ENCODE measurements at places on chromosomes 2 and 18.

- DNase-seq: no peak
These were observed 111.2 kb downstream of the TPGS2 start for GRCh38 chr18:36717422-36718110.

- no peak for DNase-seq
These were observed 99.7 kb downstream of the THNSL2 start for GRCh38 chr2:88269836-88270235.

DNA sequence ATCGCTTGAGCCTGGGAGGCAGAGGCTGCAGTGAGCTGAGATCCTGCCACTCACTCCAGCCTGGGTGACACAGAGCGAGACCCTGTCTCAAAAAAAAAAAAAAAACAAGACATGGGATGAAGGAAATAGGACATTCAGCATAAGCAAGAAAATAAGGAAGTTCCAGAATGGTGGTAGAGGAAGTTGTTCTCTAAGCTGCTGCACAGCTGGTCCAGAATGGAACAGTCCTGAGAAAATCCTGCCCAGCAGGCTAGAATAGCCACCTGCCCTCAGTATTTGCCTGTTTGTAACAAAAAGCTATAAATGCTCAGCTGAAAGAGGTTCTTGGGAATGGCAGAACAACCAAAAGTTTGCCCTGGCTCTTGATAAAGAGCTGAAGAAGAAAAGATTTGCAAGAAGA lies 11.1 kb upstream of the MAPRE3 start:
- DNase-seq: no peak

DNA sequence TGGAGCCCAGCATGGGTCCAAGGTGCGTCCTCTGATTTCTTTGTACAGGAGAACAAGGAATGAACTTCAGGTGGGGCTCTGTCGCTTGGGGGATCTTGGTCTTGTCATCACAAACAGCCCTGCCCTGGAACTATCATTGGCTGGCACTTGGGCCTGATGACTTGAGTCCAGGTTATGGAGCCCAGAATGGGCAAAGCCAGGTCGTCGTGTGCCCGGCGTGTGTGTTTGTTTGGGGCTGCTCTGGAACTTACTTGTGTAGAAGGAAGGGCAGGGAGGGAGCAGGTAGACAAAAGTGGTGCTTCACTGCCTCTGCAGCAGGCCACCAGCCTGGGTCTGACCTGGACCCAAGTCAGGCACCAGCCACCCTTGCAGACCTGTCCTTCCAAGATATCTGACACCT lies 306.3 kb upstream of the HS6ST1 start:
- no peak for DNase-seq

GRCh38 chr2:209579230-209579749 lies 155.4 kb downstream of the MAP2 start:
- DNase-seq: peak; percentile 10

Data from GM04504 (cell line).